ENCODE measurements at places on chromosomes 5 and 9.

DNA sequence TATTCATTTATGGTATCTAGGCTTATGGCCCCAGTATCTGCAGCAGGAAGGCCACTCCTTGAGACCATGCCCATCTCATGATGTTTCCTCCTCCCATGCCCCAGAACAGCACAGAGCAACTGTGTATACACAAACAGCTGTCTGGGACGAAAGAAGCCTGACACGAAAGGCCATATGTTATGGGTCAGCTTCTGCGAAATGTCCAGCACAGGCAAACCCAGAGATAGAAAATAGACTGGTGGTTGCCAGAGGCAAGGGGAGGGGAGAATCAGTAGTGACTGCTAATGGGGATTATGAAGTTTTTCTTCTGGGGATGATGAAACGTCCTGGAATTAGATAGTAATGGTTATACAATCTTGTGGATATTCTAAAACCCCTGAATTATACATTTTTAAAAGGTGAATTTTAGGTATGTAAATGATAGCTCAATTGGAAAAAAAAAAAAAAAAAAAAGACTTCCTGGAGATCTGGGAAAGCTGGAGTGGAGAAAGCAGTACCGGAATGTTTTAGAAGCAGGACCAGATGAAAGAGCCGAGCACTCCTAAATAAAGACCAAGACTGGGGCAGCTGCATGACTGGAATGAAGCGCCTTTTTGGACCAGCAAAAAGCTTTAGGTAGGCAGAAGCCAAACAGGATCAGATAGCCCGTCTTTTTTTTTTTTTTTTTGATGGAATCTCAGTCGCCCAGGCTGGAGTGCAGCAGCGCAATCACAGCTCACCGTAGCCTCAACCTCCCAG lies 29.2 kb downstream of the PCDHGC5 start:
- DNase-seq, result no peak

DNA sequence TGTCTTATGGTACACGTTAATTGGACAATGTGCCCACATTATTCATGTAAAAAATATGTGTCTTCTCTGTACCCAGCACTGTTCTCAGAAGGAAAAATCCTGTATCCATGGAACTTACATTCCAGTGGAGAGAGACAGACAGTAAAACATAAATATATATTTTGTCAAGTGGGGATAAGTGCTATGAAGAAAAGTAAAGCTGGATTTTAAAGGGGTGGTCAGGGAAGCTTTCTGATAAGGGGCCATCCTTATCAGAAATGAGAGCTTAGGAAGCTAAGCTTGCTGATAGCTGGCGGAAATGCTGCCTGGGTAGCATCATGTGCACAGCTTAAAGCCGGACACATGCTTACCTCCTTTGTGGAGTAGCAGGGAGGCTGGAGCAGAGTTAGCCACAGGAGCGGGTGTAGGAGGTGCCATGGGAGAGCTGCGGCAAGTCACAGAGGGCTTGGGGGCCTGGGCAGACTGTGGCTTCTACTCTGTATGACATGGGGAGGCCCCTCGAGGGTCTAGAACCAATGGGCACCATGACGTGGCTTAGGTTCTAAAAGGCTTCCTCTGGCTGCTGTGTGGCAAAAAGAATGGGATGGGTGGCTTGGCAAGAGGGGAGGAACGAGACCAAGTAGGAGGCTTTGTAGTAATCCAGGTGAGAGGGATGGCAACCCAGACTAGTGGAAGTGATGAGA lies 141.7 kb downstream of the FGF1 start:
- no peak for DNase-seq

GRCh38 chr9:38067859-38068681 lies 957 bp downstream of the SHB start:
- no peak for DNase-seq

DNA sequence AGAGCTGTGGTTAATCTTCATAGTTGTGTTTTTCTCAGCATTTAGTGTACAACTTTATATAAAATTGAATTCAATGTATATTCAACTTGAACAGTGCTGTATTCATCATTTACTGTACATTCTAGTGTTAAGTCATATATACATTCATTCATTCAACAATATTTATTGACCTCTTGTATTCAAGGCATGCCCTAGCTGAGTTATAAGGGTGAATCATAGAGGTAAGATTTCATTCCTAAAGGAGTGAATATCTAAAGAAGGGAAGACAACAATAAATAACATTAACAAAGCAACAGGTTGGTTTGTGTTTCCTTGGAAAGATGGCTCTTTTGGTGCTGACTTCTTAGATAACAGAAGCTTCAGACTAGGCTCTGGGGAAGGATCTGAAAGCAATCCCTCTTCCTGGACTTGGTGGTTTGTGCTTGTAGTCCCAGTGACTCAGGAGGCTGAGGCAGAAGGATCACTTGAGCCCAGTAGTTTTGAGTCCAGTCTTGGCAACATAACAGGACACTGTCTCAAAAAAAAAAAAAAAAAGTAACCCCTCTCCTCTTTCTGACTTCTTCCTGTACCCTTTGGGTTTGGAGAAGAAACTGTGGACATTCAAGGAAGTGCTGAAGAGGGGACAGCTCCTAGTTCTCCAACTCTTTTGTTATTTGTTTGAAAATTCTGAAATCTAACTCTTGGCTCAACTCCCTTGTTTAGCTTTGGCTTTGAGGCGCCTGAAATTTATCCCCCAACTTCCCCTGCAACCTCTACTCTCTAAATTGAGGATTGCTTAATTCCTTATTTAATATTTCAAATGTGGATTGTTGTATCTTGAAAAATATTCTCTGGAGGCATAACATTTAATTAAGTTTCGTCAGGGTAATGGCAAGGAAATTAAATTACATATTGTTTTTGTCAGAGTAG lies 80.2 kb downstream of the OSTF1 start:
- no peak for DNase-seq

- no peak for DNase-seq
Observed at GRCh38 chr5:62197697-62198096, 108.3 kb upstream of the KIF2A start.

Measured in retinal pigment epithelial cell (primary cell).